ENCODE measurements at places on chromosomes 7 and 10.

DNA sequence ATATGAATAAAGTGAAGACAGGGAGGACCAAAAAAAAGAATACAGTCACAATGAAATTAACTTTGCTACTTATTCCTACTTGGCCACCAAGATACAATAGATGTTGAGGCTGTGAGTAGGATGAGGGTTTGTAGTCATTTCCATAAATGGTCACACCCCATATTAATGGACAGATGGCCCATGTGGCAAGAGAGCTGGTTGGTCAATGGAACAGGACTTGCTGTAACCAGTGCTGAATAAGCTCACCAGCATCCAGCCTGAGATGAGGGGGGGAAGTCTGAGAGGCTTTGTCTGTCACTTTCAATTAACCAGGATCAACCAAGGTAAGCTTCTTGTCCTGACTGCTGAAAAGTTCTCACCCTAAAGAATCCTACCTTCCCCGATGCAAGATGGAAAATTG is 130.4 kb upstream of the KCNMA1 start:
- DNase-seq = no peak

- peak; percentile 99 for DNase-seq
These were observed 140.8 kb downstream of the ADAM12 start for GRCh38 chr10:126247446-126247975.

- DNase-seq = no peak
These were observed 12.2 kb downstream of the PTN start for GRCh38 chr7:137331378-137331777.

- no peak for DNase-seq
These were observed 249.5 kb downstream of the LRRTM3 start for GRCh38 chr10:67175354-67175753.

- DNase-seq = no peak
These were observed 32.0 kb downstream of the ZMIZ1 start for GRCh38 chr10:79100771-79101170.

DNA sequence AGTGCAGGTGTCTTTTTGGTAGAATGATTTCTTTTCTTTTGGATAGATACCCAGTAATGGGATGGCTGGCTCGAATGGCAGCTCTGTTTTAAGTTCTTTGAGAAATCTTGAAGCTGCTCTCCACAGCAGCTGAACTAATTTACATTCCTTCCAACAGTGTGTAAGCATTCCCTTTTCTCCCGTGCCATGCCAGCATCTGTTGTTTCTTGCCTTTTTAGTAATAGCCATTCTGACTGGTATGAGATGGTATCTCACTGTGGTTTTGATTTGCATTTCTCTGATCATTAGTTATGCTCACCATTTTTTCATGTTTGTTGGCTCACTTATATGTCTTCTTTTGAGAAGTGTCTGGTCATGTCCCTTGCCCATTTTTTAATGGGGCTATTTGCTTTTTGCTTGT is 486.3 kb downstream of the GALNT17 start:
- no peak for DNase-seq

DNA sequence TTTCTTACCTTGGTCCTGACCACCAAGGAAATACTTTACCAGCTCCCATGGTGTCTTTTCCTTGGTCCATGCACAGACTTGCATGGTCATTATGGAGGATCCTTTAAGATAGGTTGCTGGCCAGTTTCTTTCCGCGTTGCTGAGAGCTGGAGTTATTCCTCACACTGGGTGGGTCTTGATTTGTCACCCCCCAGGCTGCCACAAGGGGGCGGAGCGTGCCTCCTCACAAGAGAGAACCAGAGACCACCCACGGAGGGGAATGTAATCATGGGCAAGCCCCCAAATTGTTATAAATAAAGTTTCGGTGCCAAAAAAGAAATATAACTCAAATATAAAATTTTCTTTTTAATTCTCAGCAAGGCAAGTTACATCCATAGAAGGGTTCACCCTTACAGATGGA is 10.5 kb upstream of the TRIM24 start:
- peak; percentile 10 for DNase-seq

DNA sequence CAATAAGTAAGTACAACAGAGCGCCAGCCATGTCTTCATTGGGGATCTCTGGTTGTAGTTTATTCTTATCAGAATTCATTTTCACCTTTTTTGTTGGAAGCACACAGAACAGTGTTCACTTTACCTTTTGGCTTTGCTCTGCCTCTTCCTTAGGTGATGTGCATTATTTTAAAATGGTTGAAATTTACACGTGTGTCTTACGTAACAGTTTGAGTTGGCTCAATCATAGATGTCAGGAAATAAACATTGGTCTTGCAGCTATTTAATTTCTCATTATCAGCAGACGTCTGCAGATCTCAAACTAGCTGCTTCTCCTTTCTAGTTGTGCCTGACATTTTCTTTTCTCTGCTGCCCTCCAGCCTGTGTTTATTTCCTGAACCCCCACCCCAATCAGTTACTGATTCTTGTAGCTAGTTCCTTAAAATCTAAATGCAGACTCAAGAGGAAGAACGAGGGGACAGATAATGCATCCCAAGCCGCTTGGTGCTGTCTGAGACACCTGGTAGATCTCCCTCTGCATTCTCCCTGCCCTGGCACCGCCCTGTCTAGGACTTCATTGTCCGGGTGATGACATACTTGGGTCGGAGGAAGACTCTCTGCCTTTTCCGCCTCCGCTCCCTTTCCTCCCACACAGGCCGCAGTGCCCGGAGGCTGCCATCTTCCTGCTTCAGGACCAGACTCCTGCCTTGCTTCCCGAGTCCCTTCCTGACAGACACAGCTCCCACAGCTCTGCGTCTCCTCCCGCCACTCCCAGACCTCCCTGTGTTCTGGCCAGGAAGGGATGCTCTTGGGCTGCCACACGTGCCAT is 108.2 kb downstream of the ANKRD61 start:
- DNase-seq = no peak

- DNase-seq = no peak
These were observed 46.0 kb downstream of the RNF133 start for GRCh38 chr7:122652876-122653275.

Data from ELR (cell line).